B cell (primary cell): ENCODE measurements at places on chromosomes 13 and 19.

DNA sequence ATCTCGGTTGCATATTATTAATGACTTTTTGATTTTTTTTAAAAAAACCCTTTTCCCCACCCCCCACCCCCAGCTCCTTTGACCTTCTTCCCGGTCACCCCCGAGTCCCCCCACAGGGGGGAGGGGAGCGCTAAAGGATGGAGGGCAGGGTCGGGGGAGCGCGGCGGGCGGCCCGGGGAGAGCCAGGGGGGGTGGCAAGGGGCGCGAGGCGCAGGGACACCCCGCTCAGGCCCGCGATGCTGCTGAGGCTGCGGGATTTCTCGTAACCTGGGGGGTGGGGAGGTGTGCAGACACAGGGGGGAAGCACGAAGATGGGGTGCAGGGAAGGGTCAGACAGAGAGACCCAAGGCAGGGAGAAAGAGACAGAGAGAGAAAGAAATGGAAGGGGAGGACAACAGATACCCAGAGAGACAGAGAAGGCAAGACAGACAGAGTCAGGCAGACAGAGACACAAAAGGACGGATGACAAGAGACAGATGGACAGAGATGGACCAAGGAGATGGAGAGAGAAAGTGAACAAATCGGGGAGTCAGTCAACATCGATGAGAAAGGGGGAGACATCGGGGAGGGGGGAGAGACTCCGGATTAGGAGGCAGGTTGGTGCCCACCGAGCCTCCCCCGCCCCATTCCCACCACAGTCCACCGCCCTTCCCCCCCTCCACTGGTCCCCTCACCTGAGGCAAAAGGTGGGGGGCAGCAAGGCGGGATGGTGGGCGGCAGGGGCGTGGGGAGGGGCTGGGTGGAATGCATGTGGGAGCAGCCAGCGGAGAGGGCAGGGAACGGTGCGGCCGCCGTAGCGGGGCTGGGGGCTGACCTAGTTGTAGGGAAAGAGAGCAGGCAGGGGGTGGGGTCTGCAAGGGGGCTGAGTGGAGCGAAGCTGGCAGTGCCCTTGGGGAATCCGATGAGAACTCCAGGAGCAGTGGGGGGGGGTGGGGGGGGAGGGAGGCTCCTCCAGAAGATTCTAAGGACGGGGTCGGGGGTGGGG is 14.2 kb downstream of the KCNC3 start:
- DNase-seq: no peak

DNA sequence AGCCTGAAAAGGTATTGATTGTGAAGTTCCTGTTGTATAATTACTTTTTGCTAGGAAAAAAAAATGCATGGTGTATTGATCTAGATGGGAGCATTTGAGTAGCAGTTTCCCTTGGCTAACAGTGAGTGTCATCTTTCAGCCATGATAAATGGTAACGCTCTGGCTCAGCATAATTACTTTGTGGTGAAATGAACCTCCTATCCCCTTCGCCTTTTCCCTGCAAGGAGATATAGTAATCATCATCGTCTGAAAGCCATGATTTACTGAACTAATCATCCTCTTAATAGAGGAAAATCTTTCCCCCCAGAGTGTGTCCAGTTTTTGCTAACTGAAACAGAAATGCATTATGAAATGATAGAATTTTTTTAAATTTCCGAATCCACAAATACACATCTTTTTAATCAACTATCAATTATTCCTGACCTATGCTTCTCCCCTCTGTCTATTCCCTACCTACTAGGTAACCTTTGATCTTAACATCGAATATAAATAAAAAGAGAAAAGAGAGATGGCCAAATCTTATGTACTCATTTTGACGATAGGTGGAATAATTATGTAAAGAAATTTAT is 88.7 kb downstream of the MAB21L1 start:
- DNase-seq: no peak

DNA sequence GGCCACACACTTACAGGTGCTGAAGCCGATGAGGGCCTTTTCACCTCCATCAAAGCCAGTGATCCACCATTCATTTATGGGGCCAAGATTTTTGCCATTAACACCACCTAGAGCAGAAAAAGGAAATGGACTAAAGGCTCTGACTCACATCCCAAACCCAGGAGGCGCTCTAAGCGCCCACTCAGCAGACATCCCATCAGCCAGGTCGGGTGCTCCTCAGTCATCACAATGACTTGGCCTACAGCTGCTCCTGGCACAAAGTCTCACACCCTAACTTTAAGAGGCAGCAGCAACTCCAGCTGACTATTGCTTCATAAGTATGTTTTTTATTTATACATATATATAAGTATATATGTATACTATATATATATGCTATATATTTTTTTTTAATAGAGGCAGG is 36.1 kb upstream of the EIF3G start:
- no peak for DNase-seq

- no peak for DNase-seq
Observed at GRCh38 chr13:32938907-32939306, 77.3 kb upstream of the KL start.

- no peak for DNase-seq
Observed at GRCh38 chr13:30797847-30798535, 62.6 kb downstream of the ALOX5AP start.

DNA sequence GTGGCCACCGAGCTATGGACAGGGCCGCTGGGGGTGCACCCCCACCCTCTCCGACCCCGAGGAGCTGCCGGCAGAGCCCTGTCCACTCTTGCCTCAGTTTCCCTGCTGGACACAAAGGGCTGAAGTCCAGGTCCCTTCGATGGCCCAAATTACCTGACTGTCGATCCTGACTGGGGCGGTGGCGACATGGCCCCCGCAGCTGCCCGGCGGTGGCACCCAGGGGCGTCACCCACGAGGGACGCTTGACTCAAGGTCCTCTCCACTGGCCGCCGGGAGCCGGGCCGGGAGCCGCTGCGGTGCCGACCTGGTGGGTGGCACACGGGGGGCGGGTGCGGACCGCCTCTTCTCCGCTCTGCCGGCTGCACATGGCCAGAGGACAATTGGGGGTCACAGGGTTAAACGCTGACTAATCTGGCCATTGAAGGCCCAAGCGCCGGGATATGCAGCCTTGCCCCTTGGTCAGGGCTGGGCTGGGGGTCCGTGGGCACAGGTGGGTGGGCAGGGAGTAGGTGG is 16.4 kb downstream of the ARID3A start:
- DNase-seq: no peak

GRCh38 chr19:37932985-37933936 is 26.3 kb downstream of the SIPA1L3 start:
- DNase-seq: peak; percentile 20

DNA sequence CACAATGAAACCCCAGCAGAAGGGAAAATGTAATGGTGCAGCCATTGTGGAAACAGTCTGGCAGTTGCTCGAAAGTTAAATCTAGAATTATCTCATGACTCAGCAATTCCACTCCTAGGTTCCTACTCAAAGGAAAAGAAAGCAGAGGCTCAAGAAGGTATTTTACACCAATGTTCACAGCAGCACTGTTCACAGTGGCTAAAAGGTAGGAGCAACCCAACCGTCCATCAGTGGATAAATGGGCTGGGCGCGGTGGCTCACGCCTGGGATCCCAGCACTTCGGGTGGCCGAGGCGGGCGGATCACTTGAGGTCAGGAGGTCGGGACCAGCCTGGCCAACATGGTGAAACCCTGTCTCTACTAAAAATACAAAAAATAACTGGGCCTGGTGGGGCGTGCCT is 25.9 kb downstream of the ZFR2 start:
- no peak for DNase-seq

DNA sequence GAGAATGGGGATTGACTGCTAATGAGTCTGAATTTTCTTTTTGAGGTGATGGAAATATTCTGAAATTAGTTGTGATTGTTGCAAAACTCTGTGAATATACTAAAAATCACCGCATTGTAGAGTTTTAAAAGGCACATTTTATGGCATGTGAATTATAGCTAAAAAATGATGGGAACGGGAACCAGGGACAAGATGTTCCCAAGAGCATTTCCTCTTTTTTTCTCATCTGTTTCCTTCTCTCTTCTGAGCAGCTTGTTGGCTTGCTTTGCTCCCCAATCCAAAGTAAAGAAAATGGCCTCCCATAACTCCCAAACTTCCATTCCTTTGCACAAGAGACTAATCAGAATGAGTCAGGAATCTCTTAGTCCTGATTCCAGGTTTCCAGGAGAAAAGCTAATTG is 459.2 kb downstream of the TSHZ3 start:
- no peak for DNase-seq

- DNase-seq: no peak
Observed at GRCh38 chr19:10152100-10152499, 32.4 kb upstream of the EIF3G start.

DNA sequence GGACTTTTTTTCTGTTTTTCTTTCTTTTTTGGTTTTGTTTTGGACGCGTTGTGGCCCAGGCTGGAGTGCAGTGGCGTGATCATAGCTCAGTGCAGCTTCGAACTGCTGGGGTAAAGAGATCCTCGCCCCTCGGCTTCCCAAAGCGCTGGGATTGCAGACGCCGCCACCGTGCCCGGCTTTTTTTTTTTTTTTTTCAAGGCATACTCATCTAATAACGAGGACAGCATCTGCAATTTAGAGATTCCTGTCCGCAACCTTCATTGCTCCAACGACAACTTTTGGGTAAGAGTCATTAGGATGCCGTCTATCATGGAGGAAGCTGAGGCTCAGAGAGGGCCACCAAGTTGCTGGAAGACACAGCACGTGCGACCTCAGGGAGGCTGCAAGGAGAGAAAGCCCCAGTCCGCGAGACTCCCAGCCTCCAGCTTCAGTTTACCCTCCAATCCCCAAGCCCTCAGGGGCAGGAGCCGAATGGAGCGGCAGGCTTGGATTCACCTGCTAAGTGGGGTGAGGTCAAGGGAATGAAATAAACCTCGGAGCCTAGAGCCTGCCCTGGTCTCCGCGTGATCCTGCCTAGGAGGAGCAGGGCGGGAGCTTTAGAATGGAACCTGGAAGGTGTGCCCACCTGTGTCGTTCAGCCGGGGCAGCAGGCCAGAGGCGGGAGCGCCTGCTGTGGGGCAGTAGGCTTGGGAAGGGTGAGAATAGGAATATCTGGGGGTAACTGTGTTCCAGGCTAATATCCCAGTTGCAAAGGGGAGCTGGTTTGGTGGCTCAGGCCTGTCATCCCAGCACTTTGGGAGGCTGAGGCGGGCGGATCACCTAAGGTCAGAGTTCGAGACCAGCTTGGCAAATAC is 676 bp upstream of the POLRMT start:
- DNase-seq: no peak

- no peak for DNase-seq
Observed at GRCh38 chr19:16084067-16084685, 7.9 kb downstream of the TPM4 start.

DNA sequence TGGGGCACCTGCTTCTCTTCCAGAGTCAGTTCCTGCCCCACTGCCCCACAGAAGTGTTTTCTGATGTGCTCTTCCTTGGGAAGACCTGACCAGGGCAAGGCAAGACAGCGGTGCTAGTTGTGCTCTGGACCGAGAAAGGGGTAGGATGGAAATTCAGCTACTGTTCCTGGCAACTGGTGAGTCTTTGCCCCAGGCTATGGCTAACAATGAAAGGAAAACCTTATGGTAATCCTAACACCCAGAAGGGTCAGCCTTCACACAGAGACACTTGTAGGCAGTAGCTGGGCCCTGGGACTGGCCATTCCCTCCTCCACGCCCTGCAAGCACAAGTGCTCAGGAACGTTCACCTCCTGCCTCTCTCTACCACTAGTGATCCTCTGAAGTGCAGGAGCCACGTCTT is 9.6 kb upstream of the CYSLTR2 start:
- no peak for DNase-seq

DNA sequence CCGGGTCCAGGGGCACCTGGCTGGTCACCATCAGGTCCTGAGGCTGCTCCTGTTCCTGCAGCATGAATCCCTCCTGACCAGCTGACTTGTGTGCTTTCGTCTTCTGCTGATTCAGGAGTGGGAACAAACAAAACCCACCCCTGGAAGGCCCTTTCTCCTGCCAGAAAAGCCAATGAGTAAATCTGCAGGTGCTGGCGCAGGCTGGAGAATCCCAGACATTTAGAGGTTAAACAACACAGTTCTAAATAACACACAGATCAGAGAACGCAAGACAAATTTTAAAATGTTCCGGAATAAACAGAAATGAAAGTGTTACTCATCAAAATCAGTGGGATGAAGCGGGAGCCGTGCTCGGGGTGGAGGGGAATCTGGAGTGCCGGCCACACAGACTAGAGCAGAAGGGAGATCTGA is 60.6 kb upstream of the C13orf46 start:
- DNase-seq: no peak

GRCh38 chr13:77701305-77701704 is 3.8 kb downstream of the SLAIN1 start:
- no peak for DNase-seq

DNA sequence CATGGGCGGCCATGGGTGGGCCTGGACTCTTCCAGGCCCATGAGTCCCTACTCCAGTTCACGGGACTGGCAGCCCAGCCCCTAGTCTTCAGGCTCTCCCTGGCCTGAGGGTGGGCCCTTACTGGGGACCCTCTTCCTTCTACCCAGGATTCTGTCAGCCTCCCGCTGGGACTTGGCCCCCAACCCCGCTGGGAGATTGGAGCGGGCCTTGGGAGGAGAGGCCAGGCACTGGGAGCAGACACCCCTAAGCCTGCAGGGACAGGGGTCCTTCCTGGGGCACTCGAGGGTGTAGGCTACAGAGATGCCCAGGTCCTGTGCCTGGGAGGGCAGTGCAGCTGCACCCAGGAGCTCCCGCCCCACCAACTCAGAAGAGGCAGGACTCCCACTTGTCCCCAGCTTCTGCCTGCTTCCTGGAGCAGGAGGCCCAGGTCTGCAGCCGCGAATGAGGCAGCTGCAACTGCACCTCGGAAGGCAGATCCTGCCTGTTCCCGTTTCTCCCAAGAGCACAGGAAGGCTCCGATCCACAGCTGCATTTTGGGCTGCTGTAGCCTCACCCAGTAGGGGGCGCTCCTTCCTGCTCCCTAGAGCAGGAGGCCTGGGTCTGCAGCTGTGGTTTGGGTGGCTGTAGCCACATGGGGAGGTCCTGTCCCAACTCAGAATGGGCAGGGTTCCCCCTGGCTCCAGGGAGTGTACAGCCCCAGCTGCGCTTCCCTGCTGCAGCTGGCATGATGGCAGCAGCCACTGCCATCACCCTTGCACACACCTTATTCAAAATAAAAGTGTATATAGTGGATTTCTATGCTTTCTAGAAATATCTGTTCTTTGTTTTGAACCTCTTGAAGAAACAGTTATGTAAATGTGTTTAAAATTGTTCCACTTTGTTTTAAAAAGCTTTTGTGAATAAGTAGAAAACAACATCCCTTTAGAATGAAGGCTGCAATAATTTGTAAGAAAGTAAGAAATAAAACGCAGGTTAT is 46.8 kb downstream of the TEX26 start:
- DNase-seq: peak; percentile 15

GRCh38 chr13:98658131-98658530 is 81.2 kb upstream of the STK24 start:
- DNase-seq: no peak

- DNase-seq: peak; percentile 62
Observed at GRCh38 chr19:17948931-17949930, 16.4 kb downstream of the CCDC124 start.

DNA sequence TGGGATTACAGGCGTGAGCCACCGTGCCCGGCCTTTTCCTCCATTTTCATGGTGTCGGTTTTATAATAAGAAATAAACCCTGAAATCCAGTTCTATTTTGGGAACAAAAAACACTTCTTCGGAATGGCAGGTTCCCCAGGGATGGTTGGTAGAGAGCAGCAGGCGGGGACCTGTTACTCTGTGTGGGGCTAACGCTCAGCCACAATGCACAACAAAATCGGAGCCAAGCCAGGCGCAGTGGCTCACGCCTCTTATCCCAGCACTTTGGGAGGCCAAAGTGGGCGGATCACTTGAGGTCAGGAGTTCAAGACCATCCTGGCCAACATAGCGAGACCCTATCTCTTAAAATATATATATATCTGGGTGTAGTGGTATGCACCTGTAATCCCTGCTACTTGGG is 5.7 kb downstream of the TBXA2R start:
- DNase-seq: no peak
